Iris pigment epithelial cell (primary cell): ENCODE measurements at places on chromosomes 3 and 15.

DNA sequence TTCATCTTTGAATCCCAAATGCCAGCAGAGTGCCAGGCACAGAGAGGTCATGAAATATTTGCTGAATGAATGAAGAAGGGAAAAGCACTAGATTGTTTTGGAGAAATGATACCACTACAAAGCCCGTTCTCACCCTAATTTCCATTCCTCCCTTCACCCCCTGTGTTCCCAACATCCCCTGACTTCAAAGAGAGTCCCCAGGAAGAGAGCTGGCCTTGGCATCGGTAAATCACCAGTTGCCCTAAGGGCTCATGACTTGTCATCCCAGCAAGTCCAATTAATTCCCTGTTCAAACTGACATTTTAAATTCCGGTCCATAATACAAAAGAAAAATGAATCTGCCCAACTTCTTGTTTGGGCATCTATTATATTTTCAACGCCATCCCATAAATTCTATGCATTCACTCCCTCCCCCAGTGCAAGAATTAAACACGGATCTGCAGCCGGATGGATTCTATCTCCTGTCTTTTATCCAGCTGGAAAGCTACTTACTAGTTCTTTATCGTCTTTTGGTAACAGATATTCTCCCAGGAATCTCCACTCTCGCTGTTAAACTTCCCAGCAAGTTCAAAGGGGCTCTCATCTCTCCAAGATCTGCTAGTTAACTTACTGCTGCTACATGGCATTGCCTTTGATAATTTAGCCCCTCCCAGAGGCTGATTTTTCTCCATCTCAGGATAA is 63.9 kb upstream of the TSC22D2 start:
- DNase-seq: no peak

DNA sequence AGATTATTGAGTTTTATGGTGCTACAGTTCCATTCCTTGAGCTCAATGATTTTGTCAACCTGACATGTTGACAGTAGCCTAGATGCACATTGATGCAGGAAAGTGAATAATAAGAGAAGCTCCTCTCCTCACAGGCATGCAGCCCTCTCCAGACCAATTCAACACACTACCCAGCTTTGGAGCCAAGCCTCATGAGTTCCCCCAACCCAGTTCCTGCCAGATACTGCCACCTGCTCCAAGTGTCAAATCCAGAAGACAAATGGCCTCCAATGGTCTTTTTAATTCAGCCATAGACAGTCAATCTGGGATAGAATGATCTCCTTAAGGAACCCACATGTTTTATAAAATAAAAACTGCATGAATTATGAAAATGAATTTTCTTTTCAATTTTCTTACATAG is 83.7 kb upstream of the ARHGEF3 start:
- DNase-seq: no peak

GRCh38 chr15:60740787-60741354 is 261.9 kb upstream of the ICE2 start:
- peak; percentile 93 for DNase-seq

- DNase-seq: peak; percentile 83
These were observed 81.0 kb upstream of the BNC1 start for GRCh38 chr15:83365370-83365938.

GRCh38 chr3:23611737-23612295 is 193.9 kb upstream of the UBE2E1 start:
- peak; percentile 72 for DNase-seq

DNA sequence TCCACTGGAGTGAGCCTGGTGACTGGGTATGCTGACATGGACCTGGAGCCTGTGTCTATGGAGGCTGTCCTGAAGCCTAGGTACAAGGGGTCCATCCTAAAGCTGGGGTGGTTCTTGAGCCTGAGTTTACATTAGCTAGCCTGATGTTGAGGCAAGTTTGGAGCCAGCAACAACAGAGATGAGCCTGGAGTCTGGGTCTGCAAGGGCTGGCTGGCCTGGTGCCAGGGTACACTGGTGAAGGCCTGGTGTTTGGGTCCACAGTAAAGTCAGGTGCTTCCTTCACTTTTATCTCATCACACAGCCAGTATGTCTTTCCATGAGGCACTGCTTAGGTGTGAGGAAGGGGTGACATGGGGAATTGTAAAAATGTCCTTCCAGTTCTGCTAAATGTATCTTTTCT is 49.5 kb downstream of the TP63 start:
- DNase-seq: no peak

GRCh38 chr3:125220183-125220582 is 7.6 kb upstream of the SLC12A8 start:
- no peak for DNase-seq

DNA sequence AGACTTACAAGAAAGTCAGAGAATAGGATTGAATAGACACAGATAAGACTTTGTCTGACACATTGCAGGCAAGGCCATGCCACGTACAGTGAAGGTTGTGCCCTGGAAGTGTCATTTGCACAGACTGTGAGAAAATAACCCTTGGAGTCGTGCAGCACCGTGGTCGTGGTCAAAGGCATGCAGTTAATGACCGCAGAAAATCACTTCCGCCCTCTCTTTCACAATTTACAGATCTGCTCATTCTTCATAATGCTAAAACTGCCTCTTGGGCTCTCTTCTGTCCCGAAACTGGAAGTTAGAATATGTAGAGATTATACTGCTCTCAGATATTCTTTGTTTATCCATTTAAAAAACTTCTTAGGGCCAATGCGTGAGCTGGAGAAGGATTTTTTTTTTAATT is 73.2 kb upstream of the CTXND1 start:
- no peak for DNase-seq

- peak; percentile 70 for DNase-seq
These were observed 10.3 kb downstream of the BCL2A1 start for GRCh38 chr15:79960502-79961212.

- peak; percentile 54 for DNase-seq
These were observed 14.0 kb downstream of the VILL start for GRCh38 chr3:38004415-38005075.

- peak; percentile 41 for DNase-seq
These were observed 658.0 kb upstream of the KCNMB2 start for GRCh38 chr3:177878192-177878591.

DNA sequence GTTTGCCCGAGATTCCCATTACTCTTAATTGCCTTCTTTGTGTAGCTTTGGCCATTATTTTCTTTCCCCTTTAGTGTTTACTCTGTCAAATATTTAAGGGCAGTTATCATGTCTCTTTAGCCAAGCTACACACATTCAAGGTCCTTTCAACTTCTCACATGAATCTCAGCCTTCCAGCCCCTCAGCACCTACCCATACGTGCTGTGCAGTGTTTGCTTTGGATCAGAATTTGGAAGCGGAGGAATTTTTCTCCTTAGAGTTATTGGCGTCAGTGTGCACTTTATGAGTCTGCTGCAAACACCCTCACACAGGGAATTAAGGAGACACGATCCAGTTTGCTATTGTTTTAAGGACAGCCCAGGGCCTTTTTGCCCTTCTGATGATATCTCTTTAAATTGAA is 231.6 kb downstream of the CACNA2D3 start:
- DNase-seq: no peak

DNA sequence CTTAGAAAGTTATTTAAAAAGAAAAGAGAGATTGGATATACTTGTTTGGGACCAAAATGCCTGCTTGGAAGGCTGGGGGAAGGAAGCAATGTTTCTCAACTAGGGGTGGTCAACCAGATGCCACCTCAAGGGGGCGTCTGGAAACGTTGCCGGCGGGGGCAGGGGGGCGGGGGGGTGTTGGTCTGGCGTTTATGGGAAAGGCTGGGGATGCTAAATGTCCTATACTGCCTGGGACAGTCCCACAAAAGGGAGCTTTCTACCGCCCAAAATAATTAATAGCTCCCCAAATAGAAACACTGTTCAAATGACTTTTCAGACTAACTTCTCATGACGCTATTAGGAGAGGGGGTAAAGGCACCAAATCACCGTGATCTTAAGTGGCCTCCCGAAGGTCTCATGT is 2.2 kb downstream of the POLG start:
- peak; percentile 26 for DNase-seq

DNA sequence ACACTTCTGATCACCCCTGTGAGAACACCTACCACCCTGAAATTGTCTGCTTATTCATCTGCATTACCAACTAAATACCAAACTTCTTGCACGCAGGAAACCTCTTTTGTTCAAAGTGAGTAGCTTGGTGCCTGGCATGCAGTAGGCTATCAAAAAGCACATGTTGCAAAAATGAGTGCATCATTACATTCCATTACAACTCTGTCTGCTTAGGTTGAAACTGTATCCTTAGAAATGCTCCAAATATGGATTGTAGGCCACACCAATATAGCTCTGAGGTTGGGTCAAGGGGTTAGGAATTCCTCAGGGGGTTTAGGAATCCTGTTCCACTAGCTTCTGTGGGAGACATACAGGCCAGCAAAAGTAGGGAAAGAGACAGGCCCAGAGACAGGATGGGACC is 107.2 kb downstream of the THRB start:
- peak; percentile 62 for DNase-seq

- DNase-seq: no peak
These were observed 4.3 kb upstream of the AP3B2 start for GRCh38 chr15:82714016-82714415.

DNA sequence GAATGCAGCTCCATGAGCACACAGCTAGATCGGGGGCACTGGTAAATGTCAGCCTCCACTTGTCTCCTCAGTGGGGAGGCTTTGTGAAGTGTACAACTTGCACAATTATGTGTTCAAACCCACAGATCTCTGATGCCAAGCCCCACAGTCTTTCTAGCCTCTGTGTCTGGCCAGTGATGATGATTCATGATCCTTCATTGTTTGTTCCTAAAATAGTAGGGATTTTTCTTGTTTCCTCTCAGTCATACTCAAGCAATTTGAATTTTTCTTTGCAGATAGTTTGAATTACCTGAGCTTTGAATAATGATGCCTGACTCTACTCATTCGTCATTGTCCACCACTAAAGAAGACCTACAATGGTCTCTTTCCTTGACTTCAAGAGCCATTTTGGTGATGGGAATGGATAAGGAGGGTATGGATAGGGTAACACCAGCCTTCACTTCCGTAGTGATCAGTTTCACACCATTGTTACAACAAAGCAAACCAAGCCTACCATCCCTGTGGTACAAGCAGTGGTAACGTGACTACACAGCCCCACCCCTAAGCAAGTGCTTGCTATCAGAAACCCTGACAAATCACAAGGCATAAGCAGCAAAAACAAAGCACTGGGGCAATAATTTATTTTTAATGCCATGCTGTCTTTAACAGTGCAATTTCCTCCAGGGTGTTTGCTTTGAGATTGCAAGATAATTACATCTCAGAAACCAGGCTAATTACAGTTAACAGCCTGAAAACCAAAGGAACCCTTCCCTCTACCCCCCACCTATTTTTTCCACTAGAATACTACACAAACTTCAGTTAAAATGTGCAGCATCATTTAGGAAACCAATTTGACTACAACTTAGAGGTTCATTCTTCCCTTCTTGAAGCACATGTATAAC is 114.1 kb upstream of the PPP2R3A start:
- no peak for DNase-seq

- DNase-seq: no peak
These were observed 41.4 kb downstream of the FAH start for GRCh38 chr15:80194186-80194585.

- no peak for DNase-seq
These were observed 60.0 kb upstream of the WNT5A start for GRCh38 chr3:55546866-55547669.

DNA sequence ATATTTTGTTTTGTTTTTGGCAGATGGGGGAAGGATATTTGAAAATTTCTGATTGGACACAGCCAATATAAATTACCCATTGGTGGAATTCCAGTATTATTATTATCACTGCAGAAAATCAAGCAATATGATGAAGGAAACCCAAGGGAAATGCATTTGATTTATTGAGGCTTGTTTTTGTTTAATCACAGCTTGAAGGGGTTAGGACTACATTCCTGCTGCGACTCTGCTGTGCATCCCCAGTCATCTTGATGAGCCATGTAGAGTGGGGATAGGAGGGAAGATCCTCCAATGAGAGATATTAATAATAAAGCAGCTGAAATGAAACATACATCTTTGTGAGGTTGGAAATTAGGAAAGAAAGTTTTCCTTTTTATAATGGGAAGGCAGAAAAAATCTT is 208.6 kb downstream of the GAP43 start:
- no peak for DNase-seq

DNA sequence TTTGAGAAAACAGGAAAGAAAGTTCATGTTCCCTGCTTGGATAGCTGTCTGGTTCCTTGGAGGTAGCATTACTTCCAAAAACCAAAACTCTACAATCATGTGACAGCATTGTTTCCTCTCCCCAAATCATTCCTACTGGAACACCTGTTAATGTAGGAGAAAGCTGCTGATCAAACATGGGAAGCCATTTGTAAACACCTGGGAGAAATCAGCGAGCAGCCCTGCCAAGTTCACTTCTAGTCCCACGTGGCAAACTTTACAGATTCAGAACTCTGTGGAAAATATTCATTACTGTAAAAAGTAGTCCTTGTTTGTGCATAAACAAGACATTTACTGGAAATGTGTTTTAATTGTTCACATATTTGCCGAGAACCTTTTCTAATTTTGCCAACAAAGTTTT is 275.5 kb upstream of the AZI2 start:
- DNase-seq: no peak

DNA sequence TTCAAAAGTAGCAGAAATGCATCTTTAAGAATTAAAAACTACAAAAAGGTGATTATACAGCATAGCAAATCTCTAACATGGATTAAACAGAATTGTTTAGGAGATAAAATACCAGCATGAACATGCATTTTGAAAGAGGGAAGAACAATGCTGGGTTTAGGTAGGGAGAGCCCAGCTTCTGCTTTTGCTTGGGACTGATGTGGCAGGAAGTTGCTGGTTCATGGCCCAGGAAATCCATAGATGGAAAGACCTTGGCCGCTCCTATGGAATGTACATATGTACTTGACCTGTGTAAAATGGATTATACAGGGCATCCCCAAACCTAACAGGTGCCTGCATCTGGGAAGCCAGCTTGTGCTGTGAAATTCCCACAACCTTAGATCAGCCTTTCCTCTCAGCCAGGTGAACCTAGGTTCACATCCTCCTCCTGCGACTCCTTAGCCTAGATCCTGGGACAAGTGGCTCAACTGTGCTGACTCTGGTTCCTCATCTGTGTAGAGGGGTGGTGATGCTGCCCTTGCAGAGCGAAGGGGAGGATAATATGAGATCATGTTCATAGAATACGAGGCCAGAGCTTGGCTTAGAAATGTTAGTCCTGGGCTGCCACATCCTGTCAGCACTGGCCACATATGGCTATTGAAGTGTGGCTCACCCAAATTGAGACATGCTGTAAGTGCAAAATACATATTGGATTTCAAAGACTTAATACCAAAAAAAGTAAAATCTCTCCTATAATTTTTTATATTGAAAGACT is 47.0 kb upstream of the PLXNA1 start:
- peak; percentile 18 for DNase-seq

DNA sequence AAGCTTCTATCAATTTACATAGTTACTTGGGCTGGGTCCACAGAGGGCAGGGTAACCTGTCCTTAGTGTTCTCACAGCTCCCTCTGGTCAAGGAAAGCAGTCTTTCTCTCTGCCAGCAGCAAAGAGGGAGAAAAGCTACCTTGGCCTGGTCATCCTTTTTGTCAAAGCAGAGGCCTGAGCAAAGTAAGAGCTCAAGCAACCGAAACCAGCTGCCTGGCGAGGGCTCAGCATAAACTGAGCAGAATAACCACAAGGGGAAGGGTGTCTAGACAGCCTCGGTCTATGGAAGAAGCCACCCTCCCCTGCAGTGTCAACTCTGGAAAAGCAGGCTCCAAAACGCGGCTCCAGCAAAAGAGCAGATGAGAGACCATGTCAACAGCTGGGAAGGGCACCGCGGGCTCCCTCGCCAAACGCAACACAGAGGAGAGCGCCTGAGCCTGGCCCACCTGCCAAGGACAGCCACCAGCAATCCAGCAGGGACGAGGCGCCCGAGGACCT is 17.4 kb downstream of the LRIG1 start:
- peak; percentile 36 for DNase-seq
